Natural killer cell (primary cell): ENCODE measurements at places on chromosomes 12 and 14. TPM values are rescaled to one million over a fixed set of nuclear protein-coding genes. Genes with fewer than 3 reads are reported as not detected.

DNA sequence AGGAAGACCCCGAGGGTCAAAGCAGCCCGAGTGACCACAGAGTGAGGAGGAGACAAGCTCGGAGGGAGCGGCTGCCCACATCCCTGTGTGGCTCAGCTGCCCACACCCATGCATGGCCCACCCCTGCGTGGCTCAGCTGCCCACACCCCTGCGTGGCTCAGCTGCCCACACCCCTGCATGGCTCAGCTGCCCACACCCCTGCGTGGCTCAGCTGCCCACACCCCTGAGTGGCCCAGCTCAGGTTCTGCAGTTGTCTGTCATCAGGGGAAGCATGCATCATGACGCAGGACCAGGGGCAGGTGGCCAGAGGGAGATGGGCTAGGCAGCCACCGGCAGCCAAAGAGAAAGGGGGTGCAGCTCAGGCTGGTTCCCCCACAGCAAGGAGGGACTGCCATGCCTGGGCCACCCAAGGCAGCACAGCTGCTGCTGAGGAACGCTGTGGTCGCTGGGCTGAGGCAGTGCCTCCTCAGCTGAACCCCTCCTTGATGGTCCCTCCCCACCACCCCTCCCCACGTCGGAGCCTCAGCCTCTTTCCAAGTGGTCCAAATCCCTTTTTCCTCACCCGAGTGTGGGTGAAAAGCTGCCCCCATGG lies 33.3 kb upstream of the NUDT14 start:
- no peak for DNase-seq

PRB3 gene
- total RNA-seq, result not detected

ETFBKMT gene
- 1.2 TPM for total RNA-seq

DNA sequence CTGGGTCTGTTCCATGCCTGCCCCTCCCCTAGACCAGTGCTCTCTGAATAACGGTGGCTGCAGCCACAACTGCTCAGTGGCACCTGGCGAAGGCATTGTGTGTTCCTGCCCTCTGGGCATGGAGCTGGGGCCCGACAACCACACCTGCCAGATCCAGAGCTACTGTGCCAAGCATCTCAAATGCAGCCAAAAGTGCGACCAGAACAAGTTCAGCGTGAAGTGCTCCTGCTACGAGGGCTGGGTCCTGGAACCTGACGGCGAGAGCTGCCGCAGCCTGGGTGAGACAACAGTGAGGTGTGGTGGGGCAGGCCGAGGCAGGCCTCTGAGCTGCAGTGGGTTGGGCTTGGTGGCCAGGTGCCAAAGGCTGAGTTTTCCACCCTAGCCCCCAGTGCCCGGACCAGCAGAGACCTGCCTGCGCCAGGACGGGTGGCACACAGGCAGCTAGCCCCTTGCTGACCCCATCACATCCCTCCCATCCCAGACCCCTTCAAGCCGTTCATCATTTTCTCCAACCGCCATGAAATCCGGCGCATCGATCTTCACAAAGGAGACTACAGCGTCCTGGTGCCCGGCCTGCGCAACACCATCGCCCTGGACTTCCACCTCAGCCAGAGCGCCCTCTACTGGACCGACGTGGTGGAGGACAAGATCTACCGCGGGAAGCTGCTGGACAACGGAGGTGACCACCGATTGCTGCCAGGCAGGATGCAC lies 28.2 kb upstream of the LRP1-AS start:
- DNase-seq, result peak; percentile 35

GRCh38 chr14:85853996-85854526 lies 324.1 kb downstream of the FLRT2 start:
- no peak for DNase-seq

CIROP gene
- total RNA-seq, result not detected

DNA sequence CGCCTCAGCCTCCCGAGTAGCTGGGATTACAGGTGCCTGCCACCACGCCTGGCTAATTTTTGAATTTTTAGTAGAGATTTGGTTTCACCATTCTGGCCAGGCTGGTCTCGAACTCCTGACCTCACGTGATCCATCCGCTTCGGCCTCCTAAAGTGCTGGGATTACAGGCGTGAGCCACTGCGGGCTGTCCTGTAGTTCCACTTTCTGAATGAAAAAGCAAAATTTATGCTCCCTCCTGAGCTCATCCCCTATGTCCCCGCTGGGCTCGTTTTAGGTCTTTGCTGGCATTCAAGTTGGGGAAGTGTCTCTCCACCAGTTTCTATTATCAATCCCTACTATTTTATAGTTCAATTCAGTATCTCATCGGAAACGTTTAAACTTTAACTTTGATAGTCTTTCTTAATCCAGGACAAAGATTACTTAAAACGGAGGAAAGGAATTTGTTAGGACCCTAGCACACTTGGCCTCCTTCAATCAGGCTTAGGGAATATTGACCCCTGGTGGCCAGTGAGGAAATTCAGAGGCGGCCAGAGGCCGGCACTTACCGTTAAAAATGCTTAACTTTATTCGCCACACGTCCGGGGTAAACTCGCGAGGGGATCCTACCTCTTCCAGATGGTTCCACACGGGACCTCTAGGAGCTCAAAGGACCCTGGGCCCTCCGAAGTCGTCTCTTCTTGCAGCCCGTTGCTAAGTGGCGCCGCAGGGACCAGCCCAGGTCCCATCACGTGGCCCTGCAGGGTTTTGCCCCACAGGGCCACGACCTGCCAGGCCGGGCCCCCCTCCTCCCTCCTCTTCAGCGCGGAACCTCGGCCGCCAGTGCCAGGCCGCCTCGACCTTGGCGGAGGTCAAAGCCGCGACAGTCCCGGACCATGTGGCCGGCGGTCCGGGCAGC lies 11.4 kb upstream of the DNAL1 start:
- peak; percentile 42 for DNase-seq

LMNTD1 gene
- not detected for total RNA-seq

GRCh38 chr12:10861366-10861765 lies 12.1 kb upstream of the PRR4 start:
- DNase-seq, result no peak

GRCh38 chr12:63940310-63941005 lies 96.0 kb downstream of the SRGAP1 start:
- no peak for DNase-seq

DNA sequence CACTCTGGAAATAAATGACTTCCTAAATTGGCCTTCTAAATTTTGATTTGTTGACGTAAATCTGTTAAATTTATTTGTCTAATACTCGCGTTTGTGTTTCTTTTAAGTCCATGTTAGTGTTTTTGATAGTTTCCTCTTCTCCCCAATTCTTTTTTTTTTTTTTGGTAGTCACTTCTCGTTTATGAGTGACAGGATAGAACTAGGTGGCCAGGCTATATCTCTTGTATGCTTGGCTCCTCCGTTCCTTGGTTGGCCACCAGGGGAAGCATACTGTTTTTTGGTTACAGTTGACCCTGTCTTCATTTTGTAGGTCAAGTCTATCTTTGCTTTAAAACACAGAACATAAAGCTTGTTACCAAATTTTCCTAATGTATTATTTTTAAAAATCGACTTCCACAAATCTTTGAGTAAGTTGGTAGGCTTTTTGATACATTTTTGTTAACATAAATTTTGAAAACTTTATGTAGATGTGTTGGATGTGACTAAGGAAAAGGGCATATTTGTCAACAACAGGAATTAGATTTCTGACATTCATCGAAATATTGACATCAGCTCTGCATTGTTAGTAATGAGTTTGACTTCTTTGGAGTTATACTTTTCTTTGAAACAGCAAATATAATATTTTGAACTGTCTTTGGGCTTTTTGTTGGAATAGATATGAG lies 2.2 kb downstream of the RCOR1 start:
- DNase-seq, result peak; percentile 30

DNA sequence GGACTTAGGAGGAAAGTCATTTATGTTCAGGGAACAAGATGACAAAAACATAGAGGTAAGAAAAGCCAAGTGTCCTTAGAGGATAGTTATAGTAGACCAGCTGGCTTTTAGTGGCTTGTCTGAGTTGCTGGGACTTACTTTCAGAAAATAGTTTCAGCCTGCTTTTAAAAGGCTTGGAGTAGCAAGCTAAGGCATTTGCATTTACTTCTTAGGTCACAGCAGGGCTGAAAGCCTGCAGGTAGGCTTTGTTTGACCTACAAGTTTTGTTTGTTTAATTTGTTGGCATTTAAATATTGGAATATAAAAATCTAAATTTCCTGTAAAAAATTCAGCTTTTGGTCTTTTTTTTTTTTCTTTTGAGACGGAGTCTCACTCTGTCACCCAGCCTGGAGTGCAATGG lies 5.1 kb downstream of the ACSS3 start:
- DNase-seq, result no peak

DNA sequence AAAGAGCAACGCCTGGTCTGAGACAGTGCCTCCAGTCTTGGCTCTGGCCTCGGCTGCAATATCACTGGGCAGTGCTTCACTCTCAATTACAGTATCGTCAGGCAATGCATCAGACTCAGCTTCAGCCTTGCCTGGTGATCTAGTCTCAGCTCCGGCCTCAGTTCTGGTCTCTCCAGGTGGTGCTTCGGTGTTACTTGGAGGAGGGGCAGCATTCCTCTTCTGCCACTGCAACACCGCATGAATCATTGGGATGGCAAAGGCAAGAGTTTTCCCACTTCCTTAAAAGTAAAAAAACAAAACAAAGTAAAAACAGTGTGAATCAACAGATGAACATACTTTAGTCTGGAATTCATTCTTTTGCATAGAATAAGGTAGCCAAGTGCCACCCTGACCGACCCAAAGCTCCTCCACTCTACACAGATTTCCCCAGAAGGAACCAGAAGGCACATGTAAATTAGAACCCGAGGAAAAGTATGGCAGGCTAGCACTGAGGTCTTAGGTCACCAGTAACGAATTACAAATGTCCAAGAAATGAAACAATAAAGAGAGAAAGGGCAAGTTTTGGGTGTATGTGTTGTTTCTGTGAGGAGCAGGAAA lies 18.6 kb downstream of the DDX24 start:
- DNase-seq, result no peak

DNA sequence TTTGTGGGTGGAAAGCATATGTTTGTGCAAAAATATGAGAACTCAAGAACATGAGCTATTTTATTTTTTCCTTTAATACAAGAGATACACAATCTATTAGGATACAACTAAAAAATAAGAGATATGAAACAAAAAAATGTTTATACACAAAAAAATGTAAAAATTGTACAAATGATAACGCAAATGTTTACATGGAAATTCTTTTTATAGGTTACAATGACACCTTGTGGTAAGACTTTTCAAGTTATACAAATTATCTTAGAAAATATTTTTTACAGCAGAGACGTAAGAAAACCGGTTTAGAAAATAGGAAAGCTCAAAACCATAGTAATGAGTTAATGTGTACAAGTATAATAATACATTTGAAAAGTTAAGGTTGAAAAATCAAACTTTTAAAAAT lies 25.5 kb downstream of the CEP83 start:
- peak; percentile 4 for DNase-seq

DNA sequence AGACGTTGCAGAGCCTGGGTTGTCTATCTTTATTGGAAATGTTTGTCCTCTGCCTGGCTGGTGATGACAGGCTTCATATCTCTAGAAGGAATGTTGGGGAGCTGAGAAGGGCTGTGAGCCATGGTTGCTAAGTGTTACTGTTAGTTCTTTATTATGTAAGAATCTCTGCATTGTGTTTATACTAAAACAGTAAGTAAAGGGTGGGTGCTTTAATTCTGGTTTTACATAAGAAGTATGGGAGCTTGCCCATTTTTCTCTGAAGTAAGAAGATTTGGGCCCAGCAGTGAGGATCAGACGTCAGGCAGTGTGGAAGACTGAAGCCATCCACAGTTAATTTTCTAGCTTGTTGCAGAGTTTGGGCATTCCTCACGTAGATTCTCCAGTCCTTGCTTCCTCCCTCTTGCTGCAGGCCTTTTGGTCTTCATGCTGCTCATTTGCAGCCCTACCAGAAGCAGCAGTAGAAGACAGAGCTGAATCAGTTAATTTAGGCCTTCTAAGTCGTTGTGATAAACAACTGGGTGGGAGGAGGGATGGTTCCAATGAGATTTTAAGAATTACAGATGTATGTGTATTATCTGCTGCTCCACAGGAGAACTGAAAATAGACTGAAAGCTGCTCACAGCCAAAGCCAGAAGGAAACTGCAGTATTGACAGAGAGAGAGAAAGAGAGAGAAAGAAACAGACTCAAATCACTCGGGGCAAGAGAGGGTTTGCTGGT lies 21.4 kb downstream of the WNT5B start:
- DNase-seq, result no peak

GRCh38 chr14:101586531-101587430 lies 25.5 kb downstream of the DIO3 start:
- DNase-seq, result no peak

DNA sequence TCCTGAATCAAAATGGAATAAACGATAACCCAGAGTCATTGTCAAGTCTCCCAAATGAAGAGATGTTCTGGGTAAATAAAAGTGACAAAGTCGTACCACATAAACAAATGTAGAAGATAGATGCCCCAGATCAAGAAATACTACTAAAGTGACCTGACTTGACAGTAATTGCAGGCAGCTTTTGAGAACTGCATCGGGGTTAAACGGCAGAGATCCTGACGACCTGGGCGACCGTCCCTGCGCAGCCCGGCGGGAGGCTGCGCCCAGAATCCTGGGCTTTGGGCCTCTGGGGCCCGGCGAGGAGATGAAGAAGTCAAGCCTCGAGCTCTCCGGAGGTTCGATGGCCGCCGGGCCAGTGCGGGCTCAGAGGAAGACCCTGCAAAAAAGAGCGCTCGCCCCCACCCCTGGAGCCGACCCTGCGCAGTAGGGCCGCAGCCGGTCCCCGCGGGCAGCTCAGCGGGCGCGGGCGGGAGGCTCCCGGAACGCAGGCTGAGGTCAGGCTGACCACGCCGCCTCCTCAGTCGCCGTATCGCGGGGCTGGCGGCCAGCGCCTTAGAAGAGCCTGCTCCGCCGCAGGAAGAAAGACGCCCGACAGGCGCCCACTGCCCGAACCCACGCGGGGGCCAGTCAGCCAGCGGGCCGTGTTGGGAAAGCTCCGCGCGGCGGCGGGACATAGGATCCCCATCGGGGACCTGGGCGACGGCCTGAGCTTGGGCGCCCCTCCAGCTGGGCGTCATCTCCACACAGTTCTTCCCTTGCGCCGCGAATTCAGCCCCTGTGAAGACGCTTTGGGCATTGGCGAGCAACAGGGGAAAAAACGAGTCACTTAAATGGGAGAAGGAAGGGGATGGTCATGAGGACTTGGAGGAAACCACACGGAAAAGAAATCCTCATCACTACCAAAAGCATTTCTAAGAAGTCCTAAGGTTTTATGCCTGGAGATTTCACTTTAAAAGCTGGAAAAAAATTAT lies 16.0 kb downstream of the NKX2-1 start:
- DNase-seq, result no peak
